Left kidney (tissue), 8 donors: ENCODE measurements at places on chromosomes 7 and 10. TPM values are rescaled to one million over a fixed set of nuclear protein-coding genes. Genes with fewer than 3 reads are reported as not detected.

TMEM26 gene
- 9.0 TPM for polyA plus RNA-seq

GRCh38 chr7:74405191-74405898, 48.4 kb upstream of the GTF2IRD1 start:
- no peak for DNase-seq

HOXA13 gene
- not detected for polyA plus RNA-seq

GRCh38 chr7:30814700-30815387, 43.6 kb downstream of the MINDY4 start:
- no peak for DNase-seq

GRCh38 chr7:87231258-87231657, 11.7 kb upstream of the TMEM243 start:
- no peak for DNase-seq

DNA sequence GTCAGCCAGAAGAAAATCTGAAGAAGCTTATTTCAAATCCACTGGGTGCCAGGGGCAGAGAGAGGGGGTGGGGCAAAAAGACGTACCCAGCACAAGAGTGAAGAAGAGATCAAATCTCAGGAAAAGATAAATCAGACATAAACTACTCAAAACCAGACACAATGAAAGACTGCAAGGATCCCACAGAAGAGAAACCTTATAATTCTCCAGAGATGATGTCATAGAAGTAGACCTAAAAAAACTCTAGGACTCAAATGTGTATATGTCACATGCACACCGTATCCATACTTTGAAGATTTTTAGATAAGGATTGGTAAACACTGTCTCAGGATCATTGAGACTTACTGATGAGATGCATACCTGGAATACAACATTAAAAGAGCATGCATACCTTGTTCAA, 98.5 kb upstream of the PIK3CG start:
- no peak for DNase-seq

GRCh38 chr10:103928784-103929183, 10.8 kb upstream of the STN1 start:
- DNase-seq: no peak

GRCh38 chr7:79709574-79710409, 256.3 kb upstream of the MAGI2 start:
- DNase-seq: no peak
